ENCODE measurements at places on chromosomes 13 and 19.

- no peak for DNase-seq
Observed at GRCh38 chr19:33954686-33955085, 158.0 kb downstream of the KCTD15 start.

DNA sequence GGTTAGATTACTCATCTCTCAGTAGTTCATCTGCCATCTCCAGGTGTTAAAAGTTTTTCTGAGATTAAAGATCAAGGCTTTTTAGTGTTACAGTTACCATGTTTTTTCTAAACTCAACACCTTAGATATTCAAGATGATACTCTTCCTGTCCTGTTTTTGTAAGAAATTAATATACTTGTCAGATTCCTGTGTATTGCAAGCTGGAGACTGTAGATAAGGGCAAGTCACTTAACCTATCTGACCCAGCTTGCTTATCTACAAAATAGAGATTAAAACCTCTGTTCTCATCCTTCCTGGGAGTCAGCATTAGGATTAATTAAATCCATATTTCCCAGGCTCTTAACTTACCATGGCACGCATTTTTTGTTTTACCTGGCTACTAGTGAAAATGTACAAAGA is 25.2 kb downstream of the SUGT1 start:
- no peak for DNase-seq

- no peak for DNase-seq
Observed at GRCh38 chr19:31821346-31821745, 472.1 kb upstream of the TSHZ3 start.

DNA sequence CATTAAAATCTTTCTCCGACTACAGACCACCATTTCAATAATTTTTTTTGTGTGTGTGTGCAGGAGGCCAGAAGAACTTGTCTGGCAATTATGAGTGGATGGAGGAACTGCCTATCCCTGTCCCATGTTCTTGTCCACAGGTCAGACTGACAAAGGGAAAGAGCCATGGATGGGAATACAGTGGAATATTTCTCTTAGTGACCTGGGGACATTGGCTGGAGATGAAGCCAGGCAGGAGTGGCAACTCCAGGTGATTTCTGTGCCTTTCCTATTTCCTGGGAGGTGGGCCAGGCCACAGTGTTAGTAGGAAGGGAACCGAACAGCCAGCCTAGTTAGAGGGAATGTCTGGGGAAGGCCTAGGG is 3.7 kb downstream of the PSG9 start:
- DNase-seq, result no peak

DNA sequence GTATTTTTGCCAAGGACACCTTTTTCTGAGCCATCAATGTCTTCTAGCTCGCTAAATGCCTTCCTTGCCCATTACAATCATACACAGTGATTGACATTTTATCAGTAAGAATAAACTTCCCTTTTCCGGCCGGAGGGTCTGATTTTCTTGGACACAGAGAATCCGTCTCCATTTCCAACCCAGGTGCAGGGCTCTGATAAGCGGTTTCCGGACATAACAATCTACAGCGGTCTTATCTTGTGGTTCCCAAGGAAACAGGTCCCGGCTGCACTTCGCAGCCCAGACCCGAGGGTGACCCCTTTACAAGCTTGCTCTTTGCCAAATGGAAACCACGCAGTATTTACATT is 5.1 kb upstream of the ZNF77 start:
- no peak for DNase-seq

DNA sequence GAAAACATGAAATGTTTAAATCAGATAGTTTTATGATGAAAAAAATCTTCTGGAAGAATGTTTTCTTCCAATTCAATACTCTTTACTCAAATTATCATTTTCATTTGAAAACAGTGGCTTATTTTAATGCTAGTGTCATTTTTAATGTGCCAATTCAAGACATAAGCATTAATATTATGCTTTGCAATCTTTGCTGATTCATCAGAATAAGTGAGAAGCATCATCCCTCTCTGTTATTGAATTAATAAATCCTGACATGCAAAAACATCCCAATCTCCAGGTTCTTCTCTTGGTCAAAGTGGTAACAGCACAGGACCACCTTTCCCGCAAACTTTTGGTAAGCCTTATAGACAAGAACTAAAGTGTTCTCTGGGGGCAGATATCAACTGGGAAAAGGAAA is 3.8 kb downstream of the INTS6 start:
- DNase-seq, result no peak

GRCh38 chr13:63403733-63404132 is 1988.1 kb upstream of the PCDH20 start:
- no peak for DNase-seq

DNA sequence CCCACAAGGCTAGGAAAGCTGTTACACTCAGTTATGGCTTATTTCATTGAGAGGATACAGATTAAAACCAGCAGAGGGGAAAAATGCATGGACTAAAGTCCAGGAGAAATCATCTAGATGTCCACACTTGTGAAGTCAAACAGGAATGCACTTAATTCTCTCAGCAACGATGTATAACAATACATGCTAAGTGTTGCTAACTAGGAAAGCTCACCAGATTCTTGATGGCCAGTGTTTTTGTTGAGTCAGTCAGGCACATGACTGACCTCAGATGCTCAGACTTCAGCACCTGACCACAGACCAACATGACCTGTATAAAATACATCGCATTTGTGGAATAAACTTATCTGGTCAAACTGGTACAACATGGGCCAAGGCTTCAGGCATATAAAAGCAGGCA is 470.2 kb upstream of the PRR20A start:
- no peak for DNase-seq

DNA sequence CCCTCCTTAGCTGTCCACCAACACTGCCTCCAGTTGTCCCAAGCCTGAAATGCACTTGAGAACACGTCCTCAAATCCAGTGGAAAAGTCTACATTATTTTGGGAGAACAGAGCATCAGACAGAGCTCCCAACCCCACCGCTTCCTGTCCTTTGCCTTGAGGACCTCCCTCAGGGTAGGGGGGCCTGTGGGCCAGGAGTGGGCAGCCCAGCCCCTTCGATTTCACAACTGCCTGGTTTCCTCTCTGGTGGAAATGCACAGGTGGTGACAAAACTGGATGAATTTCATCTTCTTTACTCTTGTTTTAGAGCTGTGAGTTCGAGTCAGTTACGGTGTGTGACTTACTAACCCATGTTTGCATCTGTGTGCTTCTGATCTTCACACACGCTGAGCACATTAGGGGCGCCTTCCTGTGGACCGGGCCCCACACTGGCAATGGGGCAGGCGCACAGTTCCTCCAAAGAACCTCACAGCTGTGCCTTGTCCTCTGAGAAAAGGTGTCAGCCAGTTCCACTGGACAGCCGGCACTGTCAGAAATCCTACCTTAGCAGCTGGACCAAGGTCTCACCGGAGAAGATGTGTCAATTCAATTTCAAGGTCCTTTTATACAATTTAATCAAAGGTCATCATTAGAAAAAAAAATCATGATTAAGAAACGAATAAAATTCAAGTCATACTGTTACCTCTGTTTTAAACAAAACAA is 80.2 kb downstream of the IRS2 start:
- DNase-seq, result no peak

DNA sequence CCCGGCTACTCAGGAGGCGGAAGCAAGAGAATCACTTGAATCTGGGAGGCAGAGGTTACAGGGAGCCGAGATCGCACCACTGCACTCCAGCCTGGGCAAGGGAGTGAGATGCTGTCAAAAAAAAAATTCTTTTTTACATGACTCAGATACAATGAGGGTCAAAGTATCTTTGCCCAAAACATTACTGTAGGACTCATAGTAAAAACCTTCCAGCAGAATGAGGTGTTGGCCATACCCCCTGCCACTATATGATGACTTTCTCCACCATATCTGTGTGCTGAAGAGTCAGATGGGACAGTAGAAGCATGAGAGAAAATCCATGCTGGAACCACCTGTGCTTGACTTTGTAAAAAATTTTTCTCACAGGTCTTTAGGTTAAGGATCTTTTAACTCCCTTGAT is 86.7 kb downstream of the COL4A2 start:
- no peak for DNase-seq

GRCh38 chr19:33960566-33960965 is 163.9 kb downstream of the KCTD15 start:
- no peak for DNase-seq

GRCh38 chr19:46753420-46754155 is 7.3 kb upstream of the STRN4 start:
- no peak for DNase-seq

DNA sequence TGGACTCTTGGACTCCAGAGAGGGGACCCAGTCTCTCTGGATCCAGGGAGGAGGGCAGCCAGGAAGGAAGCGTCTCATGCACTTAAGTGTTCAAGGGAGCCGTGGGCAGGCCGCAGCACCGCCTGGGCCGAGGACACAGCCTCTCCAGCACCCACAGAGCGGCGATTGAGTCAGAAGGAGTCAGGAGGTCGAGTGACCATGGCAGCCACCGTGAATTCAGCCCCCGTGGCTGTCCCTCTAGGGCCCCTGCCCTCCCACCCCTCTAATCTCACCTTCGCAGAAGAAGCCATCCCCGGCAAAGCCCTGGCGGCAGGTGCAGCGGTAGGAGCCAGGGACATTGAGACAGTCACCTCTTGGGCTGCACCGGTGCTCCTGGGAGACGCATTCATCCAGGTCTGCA is 38.0 kb downstream of the FBN3 start:
- no peak for DNase-seq

GRCh38 chr13:79988573-79988972 is 352.4 kb downstream of the SPRY2 start:
- DNase-seq, result peak; percentile 52

DNA sequence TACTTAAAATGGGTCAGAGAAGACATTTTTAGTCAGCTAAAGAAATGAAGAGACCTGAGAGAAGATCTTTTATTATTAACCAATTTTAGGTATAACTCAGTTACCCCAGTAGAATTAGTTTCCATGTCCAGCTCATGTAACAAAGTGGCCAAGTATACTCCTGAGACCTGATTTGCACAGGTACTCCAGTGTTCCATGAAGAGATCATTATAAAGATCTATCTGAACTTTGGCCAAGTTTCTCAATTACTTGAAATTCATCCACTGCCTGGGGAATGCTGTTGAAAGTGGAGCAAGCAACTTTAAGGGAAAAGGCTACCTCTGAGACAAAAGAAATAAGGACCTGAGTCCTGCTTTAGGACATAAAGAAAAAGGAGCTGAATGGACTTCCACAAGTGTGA is 47.0 kb downstream of the EDNRB start:
- DNase-seq, result no peak

GRCh38 chr13:40589285-40590109 is 76.9 kb downstream of the FOXO1 start:
- peak; percentile 40 for DNase-seq

DNA sequence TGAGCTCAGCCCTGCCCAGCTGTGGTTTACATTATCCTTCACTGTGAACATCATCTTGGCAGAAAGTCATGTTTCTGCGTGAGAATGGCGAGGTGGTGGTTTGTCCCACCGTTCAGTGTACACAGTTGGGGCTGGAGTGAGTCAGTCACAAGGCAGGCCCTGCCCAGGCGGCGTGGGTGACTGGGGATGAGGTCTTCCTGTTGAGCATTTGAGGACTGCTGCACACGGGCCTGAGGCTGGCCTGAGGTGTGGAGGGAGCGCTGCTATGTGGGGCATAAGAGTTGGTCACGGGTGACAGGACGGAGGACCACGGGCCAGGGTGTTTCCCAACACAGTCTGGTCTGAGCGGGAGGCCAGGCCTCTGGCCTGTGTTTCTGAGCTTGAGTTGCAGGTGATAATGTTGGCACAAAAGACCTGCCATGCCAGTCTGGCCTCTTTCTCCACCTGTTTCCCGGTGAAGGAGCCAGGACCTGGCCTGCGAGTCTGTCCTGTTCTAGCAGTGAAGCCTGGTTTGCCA is 13.4 kb upstream of the C19orf33 start:
- DNase-seq, result peak; percentile 89

DNA sequence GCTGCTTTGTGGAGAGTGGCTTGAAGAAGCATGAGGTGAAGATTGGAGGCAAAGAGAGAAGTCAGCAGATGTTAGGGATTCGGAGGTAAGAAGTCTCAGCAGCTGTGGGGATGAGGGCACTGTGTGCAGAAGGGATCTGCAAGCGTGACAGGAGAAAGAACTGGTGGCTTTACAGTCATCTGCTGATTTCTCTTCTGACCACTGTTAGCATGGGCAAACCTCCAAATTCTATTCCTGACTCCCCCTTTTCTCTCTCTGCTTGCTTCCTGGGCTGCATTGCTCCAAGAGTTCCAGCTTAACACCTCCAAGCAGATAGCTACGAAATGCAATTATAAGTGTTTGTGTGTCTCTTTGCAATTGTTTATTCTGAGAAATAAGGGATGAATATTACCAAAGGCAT is 159.6 kb downstream of the GGACT start:
- no peak for DNase-seq

DNA sequence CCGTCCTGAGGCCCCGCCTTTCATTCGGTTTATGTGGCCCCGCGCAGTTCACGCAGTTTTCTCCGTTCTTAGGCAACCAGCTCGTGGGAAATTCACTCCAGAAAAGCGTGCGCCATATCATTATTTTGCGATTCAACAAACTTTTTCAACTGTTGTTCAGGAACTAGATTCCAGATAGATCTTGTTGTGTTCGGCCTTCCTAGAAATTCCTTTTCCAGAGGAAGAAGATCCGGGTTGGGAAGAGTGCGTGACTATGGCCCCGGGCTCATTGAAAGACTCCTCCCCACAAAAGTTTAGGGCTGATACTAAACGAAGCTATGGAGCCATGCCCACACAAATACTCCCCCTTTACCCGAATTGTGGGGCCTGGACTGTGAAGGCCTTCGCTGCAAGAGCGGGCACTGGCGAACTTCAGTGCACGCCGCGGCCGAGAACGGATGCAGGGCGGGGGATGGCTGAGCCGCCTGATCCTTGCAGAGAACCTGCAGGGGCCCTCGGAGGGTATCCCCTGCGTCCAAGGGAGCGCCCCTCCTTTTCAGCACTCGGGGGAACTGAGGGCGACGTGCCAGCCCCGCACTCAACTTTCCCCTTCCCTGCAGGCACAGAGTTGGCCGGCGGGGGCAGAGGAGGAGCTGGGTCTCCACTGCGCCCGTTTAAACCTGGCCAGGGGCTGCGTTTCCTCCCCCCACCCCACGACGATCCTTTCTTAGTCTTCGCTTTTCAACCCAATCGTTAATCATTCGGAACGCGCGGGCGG is 904 bp upstream of the SOX1 start:
- no peak for DNase-seq

DNA sequence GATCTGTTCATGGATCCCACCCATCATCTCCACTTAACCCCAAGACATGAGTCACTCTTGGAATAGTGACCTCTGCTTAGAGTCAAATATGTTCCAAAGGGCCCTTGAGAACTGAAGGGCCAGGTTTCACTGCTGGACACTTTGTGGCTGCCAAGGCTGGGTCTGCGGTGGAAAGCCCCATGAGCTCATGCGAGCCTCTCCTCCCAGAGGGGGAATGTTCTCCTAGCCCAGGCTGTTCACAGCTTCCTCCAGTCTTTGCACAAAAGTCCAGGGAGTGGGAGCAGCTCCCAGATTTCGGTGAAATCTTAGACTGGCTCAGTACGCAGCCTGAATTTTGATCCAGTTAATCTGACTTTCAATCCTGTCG is 732 bp upstream of the DCLK1 start:
- no peak for DNase-seq

DNA sequence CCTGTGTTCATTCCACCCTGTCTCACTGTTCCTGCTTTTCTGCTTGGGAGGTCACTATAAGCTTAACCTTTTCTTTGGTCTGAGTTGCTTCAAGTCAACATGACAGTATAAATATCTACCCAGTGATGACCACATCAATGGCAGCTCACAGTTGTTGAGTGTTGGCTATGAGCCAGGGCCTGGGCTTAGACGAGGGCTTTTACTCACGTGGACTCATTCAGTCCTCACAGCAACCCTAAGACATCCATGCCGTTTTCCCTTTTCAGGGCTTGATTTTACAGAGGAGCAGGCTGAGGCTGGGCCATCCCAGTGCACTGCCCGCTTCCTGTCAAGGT is 10.2 kb upstream of the CCDC97 start:
- DNase-seq, result peak; percentile 88
